Neural progenitor cell (in vitro differentiated cells): ENCODE measurements at places on chromosomes 7 and 10.

DNA sequence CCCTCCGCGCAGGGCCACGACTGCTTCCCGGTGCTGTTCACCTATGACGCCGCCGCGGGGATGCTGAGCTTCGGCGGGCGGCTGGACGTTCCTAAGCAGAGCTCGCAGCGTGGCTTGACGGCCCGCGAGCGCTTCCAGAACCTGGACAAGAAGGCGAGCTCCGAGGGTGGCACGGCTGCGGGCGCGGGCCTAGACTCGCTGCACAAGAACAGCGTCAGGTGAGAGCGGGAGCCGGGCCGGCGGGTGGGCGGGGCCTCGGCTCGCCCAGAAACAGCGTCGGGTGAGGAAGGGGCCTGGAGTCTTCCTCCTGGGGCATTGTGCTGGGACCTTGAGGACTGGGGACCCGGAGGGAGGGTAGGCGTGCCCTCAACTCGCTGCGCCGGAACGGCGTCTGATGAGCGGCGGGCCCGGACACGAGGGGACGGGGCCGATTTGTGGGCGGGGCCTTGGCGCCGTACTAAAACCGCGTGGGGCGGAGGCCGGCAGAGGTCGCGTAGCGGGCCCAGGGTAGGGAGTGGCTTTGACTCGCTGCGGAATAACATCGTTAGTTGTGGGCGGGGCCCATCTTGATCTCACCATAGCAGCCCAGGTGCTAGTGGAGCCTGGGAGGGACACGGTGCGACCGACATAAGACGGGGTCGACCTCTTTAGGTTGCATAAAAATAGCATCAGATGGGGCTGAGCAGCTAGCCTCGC, 15.6 kb downstream of the PDAP1 start:
- no peak overlapping the region for H3K27ac ChIP-seq
- peak; percentile 90 for DNase-seq
- no peaks in the 10 kb centered on the region for H3K36me3 ChIP-seq
- H3K4me3 ChIP-seq, result peak overlapping the region; percentile 62
- H3K27me3 ChIP-seq, result no peaks in the 10 kb centered on the region

GRCh38 chr7:128801003-128801402, 9.2 kb downstream of the CCDC136 start:
- H3K4me3 ChIP-seq, result no peak overlapping the region
- H3K27me3 ChIP-seq, result no peaks in the 10 kb centered on the region
- no peak overlapping the region for H3K27ac ChIP-seq
- peaks cover 14% of the 10 kb centered on the region for H3K36me3 ChIP-seq
- H3K4me1 ChIP-seq, result peaks cover 13% of the 10 kb centered on the region
- DNase-seq, result no peak

DNA sequence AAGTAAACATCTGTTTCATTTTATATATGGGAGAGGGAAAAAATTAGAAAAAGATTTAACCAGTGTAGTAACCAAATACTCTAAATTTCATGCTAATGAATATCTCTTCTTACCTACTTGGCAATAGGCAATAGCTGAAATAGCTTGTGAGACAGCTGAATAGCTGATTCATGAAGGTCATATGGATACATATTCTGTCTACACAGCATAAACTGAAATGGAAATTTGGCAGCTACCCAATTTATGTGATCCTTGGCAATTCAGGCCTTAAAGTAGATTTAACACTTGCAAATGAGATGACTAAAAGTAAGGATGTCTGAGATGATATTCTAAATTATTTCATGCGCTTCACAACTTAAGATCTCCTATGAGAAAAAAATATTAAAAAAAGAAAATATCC, 261.2 kb upstream of the SEMA3A start:
- no peaks in the 10 kb centered on the region for H3K36me3 ChIP-seq
- H3K27ac ChIP-seq, result no peak overlapping the region
- DNase-seq, result no peak
- no peaks in the 10 kb centered on the region for H3K4me1 ChIP-seq

DNA sequence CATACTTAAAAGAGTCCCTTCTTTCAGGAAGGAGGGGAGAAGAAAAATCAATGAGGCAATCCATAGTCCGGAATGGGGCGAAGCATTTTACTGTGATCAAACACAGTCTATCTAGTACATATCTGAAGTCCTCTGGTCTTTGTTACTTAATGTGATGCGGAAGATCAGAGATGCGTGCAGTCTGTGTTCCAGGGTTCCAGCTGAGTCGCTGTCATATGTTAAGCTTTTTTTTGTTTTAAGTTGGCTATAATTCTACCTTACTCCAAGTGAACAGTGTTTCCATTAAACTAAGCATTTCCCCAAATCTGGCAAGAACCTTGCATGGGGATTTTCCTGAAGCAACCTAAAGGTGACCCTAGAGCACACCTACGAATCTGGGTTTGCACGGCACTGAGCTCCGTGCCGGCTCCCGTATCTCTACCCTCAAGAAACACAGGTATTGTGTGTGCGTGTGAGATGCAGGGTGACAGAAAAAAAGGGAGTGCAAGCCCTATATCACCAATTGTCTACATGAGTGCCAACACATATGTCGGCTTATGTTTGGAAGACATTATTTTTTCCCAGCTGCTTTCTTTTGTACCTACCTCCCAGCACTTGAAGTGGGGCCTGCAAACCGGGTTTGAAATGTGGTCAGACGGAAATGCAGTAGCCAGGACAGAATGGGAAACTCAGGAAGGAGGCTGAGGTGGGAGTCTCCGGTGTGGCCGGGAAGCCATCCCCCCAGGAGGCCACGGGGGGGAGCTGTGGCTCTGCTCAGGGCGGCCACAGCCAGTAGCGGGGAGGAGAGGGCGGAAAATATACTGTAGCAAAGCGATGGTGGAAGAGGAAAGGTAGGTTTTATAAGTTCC, 435.8 kb upstream of the MGMT start:
- DNase-seq, result peak; percentile 83
- peaks cover 29% of the 10 kb centered on the region for H3K4me1 ChIP-seq
- no peak overlapping the region for H3K27ac ChIP-seq
- H3K36me3 ChIP-seq, result no peaks in the 10 kb centered on the region
- peaks cover 39% of the 10 kb centered on the region for H3K27me3 ChIP-seq

GRCh38 chr10:14873090-14873760, 5.4 kb upstream of the SUV39H2 start:
- no peak overlapping the region for H3K4me3 ChIP-seq
- no peak for DNase-seq
- no peaks in the 10 kb centered on the region for H3K27me3 ChIP-seq
- peaks cover 13% of the 10 kb centered on the region for H3K36me3 ChIP-seq
- no peak overlapping the region for H3K27ac ChIP-seq

- H3K36me3 ChIP-seq, result no peaks in the 10 kb centered on the region
- no peak for DNase-seq
- H3K27ac ChIP-seq, result no peak overlapping the region
- H3K4me1 ChIP-seq, result peaks cover 13% of the 10 kb centered on the region
Measured at GRCh38 chr7:90207956-90208355, 3.6 kb upstream of the STEAP2 start.

- DNase-seq, result no peak
- no peak overlapping the region for H3K27ac ChIP-seq
- no peak overlapping the region for H3K4me3 ChIP-seq
- no peaks in the 10 kb centered on the region for H3K27me3 ChIP-seq
- no peaks in the 10 kb centered on the region for H3K4me1 ChIP-seq
- H3K36me3 ChIP-seq, result no peaks in the 10 kb centered on the region
Measured at GRCh38 chr10:28711776-28712175, 34.5 kb downstream of the BAMBI start.

- no peak overlapping the region for H3K27ac ChIP-seq
- H3K4me1 ChIP-seq, result peaks cover 14% of the 10 kb centered on the region
- DNase-seq, result no peak
- H3K4me3 ChIP-seq, result no peak overlapping the region
- no peaks in the 10 kb centered on the region for H3K27me3 ChIP-seq
- no peaks in the 10 kb centered on the region for H3K36me3 ChIP-seq
Measured at GRCh38 chr7:151371266-151371665, 29.7 kb downstream of the NUB1 start.

DNA sequence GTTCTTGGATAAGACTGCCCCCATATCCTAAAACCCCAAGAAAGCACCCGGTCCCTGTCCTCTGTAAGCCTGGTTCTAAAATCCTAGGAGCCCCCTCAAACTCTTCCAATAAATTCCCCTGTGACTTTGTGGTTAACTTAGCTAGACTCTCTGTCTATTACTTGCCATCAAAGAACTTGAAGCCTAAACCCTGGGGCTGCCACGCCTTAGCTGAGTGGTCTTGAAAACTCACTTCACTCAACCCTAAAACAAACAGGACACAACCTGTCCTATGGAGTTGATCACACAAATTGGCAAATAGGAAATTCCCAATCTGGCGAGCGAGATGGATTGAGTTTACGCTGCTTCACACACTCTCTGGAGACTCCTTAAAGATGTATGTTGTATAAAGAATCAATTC, 191.4 kb upstream of the SVIL start:
- H3K36me3 ChIP-seq, result no peaks in the 10 kb centered on the region
- H3K27me3 ChIP-seq, result no peaks in the 10 kb centered on the region
- no peak overlapping the region for H3K4me3 ChIP-seq
- DNase-seq, result no peak

DNA sequence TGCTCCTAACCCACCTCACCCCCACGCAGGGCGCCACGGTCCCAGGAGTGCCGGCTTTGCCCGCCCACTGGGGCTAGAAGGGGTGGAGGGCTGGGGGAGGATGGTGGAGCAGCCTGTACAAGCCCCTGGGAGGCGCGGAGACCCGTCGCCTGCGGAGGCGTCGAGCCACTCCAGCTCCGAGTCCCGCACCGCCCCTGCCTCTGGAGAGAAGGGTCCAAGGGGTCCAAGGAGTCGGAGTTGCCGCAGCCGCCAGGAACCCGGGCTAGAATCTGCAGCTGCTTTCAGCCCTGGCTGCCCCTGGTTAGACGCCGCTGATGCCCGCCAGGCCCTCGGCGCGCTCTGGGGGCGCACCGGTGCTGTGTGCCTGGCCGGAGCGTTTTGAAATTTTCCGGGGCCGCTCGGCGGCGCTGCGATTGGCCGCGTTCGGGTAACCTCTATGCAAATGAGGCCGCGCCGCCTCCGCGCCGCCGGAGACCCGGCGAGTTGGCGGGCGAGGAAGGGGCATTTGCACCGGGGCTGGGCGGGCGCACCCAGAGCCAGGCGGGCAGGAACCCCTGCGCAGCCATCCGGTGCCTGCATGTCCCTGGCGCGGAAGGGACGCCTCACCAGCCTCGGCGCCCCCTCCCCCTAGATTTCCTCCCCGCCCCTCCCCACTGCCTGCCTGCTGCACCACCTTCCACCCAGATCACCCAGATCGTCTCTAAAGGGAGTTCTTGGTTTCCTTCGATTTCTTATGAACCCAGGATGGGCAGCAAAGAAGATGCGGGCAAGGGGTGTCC, at the start of gene HMX2:
Gene HMX2 (plus strand): TSS at position 502 of the 779 bp plus-strand sequence. CDS start 243 bp downstream, at position 745.
- DNase-seq, result peak; percentile 89
- H3K4me1 ChIP-seq, result peaks cover 43% of the 10 kb centered on the region
- H3K36me3 ChIP-seq, result no peaks in the 10 kb centered on the region
- peaks cover 100% of the 10 kb centered on the region for H3K27me3 ChIP-seq
- H3K27ac ChIP-seq, result no peak within 1 kb of the TSS

GRCh38 chr10:132677473-132678227, 108.3 kb downstream of the NKX6-2 start:
- H3K4me3 ChIP-seq, result no peak overlapping the region
- H3K4me1 ChIP-seq, result no peaks in the 10 kb centered on the region
- no peak overlapping the region for H3K27ac ChIP-seq

- DNase-seq, result no peak
- no peak overlapping the region for H3K4me3 ChIP-seq
- no peak overlapping the region for H3K27ac ChIP-seq
- H3K36me3 ChIP-seq, result no peaks in the 10 kb centered on the region
- H3K27me3 ChIP-seq, result peaks cover 6% of the 10 kb centered on the region
Measured at GRCh38 chr7:106038916-106039315, 73.2 kb downstream of the SYPL1 start.

DNA sequence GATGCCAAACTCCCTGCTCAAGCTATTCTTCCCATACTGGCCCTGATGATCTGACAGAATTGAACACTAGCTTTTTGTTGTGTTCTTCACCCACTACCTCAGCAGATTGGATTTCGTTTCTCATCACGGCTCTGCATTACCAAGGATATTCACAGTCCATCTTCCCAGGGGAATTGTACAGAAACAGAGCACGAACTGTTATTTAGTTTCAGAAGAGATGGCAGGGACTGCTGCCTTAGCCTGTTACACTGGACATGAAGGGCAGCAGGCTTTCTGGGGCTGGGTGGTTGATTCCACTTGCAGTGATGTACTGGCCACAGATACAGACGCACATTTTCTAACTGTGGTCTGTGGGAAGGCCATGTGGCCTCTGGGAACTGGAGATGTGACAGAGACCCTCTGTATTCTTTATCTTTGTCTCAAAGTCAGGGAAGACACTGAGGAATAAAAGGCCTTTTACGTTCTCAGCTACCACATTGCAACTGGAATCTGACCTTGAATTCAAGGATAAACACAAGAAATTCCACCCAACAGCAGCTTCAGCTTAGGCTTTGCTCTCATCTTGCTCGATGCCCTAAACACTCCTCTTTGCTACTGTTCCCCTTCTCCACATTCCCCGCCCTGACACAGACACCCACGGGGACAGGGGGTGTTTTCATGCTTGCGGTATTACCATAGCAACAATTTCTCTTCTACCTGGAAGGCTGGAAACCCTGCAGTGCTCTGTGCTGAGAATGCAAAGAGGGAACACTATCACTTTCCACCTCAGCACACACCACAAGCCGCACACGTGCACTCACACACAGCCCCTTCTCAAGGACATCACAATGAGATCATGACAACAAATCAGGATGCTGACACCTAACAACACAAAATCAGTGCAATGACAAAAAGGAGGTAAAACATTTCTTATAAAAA, 81.7 kb downstream of the RNF216 start:
- no peaks in the 10 kb centered on the region for H3K27me3 ChIP-seq
- H3K4me3 ChIP-seq, result no peak overlapping the region
- H3K36me3 ChIP-seq, result no peaks in the 10 kb centered on the region
- DNase-seq, result peak; percentile 25
- peaks cover 13% of the 10 kb centered on the region for H3K4me1 ChIP-seq
- H3K27ac ChIP-seq, result no peak overlapping the region

DNA sequence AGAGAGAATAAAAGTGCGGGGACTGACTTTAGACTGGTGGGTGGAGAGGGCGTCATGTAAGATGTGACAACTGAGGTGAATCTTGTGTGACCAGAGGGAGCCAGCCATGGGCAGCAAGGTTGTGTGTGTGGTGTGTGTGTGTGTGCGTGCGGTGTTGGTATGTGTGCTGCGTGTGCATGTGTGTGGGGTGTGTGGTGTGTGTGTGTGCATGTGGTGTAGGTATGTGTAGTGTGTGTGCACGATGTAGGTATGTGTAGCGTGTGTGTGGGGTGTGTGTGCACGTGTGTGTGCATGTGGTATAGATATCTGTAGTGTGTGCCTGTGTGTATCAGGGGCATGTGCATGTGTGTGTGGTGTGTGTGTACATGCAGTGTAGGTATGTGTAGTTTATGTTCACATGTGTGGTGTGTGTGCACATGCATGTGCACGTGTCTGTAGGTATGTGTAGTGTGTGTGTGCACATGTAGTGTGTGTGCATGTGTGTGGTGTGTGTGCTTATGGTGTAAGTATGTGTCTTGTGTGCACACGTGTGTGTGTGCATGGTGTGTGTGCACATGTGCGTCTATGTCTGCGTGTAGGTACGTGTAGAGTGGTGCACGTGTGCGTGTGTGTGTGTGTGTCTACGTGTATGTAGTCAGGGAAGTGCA, 312.3 kb upstream of the MKI67 start:
- peaks cover 10% of the 10 kb centered on the region for H3K4me1 ChIP-seq
- no peaks in the 10 kb centered on the region for H3K36me3 ChIP-seq
- H3K27ac ChIP-seq, result no peak overlapping the region
- H3K4me3 ChIP-seq, result no peak overlapping the region
- H3K27me3 ChIP-seq, result no peaks in the 10 kb centered on the region
